ENCODE measurements at places on chromosomes 4 and X.

DNA sequence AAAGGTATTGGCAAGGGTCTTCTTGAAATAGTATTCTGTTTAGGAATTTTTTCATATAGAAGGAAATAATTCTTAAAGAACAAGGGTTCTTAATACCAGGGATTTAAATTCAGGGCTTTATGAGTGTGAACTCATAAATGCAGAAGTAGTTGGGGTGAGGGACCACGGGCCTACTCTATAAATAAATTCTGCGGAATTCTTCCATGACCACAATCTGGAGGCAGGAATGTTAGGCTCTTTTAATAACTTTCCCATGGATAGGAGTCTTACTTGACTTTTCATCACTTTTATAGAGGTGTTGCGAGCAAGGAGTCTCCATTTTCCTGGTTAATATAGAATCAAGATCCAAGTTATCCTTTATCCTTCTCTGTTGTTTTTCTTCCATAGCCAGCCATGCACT lies 76.7 kb upstream of the SLC4A4 start:
- no peak for DNase-seq

GRCh38 chrX:81259714-81260395 lies 58.0 kb downstream of the SH3BGRL start:
- no peak for DNase-seq

DNA sequence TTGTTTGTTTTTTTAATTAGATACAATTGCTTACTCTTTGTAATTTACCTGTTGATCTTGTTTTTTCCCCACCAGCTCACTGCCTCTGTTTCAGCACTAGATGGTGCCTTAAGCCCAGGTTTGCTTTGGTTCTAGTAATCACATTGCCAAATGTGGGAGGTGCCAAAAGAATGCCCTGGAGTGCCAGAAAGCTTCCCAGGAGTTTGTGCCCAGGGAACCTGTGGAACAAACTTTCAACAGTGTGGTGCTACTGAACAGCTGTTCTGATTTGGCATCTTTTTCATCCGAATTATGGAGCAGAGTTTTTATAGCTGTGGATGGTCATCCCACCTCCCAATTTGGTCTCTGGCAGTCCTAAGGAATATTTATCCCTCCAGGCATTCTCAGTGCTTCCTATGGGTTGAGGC lies 1000.7 kb downstream of the STIM2 start:
- DNase-seq, result peak; percentile 13

- DNase-seq, result no peak
Observed at GRCh38 chrX:48883729-48884128, 13.8 kb downstream of the TIMM17B start.

DNA sequence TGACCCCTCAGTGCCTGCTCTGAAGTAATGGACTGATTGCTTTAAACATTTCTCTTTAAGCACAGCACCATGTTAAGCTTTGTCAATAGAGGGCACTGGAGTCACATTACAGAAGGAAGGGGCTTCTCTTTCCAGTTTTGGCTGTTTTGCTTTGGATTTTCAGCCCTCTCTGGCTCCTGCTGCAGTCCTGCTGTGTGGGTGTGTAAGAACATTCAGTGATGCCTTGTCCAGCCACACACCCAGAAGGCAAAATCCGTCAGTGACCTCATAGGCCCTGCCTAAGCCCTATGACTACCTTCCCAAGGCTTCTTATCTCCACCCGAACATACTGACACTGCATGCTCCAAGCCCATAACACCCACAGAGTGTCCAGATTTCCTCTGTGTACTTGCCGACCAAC lies 215.3 kb upstream of the CTSO start:
- DNase-seq, result peak; percentile 14

GRCh38 chr4:138055890-138056289 lies 186.3 kb downstream of the SLC7A11 start:
- no peak for DNase-seq

- no peak for DNase-seq
Observed at GRCh38 chr4:112765317-112765974, 128.5 kb downstream of the LARP7 start.

- DNase-seq, result no peak
Observed at GRCh38 chr4:67131224-67131623, 414.1 kb downstream of the CENPC start.

DNA sequence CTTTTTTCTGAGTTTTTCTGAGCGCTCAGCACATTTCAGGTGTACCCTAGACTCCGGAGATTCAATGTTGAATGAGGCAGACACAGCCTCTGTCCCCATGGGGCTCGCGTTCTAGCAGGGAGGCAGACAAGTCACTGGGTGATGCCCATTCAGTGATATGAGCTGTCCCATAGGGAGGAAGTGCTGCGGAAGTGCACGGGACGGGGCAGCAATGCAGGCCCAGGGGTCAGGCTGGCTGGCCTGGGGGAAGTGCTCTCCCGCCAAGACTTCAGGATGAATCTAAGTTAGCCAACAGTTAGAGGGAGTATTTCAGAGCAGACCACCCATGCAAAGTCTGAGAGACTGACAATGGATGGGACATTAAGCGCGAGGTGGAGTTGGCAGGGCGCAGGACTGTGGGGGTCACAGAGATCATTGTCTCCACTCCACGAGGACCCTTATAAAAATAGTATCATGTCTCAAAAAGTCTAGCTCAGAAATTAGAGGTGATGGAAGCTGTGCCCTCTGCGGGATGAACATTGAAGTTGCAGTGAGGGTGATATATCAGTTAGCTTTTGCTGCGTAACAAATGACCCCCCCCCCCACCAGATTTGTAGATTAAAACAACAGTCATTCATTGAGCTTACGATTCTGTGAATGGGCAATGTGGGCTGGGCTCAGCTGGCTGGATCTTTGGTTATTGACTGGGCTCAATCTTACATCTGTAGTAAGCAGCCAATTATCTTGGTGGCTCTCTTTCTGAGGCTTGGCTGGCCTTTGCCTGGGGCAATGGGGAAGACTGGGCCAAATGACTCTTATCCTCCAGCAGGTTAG lies 16.4 kb downstream of the PSAPL1 start:
- DNase-seq, result no peak

- no peak for DNase-seq
Observed at GRCh38 chrX:134396174-134396573, 63.8 kb upstream of the HPRT1 start.

GRCh38 chr4:8400632-8401325 lies 39.7 kb downstream of the ACOX3 start:
- DNase-seq, result no peak

DNA sequence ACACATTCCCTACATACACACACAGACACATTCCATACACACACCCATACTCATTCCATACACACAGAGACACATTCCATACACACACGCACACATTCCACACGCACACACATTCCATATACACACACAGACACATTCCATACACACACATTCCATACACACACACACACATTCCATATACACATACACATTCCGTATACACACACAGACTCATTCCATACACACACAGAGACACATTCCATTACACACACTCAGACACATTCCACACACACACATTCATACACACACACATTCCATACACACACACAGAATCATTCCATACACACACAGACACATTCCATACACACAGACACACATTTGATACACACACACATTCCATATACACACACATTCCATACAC lies 15.2 kb downstream of the LINC00632 start:
- DNase-seq, result no peak

DNA sequence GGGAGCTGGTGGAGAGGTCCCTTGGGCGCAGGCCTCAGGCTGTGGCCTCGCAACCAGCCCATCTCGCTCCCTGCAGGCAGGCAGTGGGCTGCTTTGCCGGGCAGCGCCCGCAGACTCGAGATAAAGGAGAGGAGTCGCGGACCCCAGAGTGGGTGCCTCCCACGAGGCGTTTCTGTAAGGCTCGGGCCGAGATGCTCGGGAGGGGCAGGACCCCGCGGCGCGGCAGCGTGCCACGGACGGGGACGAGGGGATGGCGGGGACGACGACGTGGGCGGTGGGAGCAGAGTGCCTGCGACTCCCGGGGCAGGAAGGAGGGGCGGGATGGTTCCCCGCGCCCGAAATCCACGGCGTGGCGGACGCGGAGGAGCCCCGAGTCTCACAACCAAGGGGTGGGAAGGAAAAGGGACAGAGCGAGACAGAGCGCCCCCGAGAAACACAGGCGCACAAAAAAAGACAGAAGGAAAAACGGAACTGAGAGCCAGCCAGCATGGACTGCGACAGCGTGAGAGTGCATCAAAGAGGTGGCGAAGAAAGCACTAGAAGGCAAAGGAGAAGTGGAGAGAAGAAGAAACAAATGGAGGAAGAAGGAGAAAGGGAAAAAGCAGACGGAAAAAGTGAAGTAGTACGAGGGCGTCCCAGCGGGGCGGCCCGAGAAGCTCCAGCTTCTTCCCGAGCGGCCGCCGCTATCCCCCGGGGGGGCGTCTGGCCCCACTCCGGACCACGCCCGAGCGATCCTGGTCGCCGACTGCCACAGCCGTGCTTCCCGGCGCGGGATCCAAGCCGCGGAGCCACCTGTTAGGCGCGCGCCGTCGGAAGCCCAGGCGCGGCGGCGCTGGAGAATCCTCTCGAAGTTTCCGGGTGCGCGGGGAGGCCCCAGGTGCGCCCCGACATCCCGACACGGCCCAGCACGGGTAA lies 1.5 kb downstream of the BEND4 start:
- no peak for DNase-seq

- DNase-seq, result no peak
Observed at GRCh38 chrX:27251369-27251768, 211.8 kb downstream of the PPP4R3C start.

GRCh38 chrX:104854188-104854587 lies 288.2 kb downstream of the IL1RAPL2 start:
- no peak for DNase-seq

DNA sequence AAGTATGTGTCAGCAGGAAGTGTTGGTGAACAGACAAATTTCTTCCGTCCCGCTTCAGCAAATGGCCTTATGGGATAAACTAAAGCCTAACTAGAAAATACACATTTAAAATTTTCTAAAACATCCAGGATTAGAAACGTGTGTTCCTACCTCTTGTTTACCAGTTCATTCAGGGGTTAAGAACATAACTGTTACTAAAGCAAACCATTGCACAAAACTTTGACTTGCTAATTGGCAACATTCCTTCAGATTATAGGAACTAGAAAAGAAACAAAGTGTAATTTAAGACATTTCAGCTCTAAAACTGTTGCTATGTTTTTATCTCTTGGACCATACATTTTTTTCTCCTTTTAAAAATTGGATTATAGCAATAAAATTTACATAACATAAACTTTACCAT lies 39.5 kb upstream of the CXCL13 start:
- DNase-seq, result no peak

DNA sequence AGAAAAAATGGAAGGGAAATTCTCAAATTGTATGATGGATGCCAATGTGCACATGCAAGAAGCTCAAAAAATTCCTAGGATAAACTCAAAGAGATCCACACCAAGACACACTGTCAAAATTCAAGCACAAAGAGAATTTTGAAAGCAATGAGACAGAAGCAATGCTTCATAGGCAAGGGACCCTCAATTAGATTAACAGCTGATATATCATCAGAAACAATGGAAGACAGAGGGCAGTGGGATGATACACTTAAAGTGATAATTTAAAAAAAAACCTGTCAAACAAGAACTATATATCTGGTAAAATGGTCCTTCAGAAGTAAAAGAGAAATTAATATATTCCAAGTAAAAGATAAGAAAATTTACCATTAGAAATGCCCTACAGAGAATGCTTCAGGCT lies 306.3 kb upstream of the PCDH7 start:
- no peak for DNase-seq

DNA sequence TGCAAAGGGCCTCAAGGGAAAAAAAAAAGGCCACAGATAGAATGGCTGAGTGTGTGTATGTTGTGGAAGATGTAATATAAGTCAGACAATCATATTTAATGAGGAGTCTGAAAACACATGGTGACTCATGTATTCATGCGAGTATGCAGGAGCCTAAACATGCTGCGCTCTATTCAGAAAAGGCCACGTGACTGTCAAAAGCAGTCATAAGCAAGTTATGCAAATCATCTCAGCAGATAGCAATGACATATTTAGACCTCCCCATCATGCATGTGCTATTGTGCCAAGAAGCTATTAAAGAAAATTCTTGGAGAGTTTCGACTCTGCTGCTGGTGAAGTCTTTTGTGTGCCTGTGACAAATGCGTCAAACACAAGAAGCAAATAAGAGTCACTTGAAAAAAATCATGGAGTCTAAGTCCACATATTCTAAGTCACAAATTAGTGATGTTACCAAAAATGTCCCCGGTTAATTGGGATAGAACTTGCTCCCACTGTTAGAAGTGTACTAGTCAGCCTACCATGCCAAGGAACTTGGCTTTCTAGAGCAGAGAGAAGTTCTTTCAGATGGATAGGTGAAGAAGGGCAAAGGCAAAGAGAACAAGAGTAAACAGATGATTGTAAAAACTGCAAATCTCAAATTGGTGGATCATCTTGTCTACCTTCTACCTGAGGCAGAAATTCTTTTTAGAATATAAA lies 5.0 kb downstream of the LNX1 start:
- DNase-seq, result no peak

DNA sequence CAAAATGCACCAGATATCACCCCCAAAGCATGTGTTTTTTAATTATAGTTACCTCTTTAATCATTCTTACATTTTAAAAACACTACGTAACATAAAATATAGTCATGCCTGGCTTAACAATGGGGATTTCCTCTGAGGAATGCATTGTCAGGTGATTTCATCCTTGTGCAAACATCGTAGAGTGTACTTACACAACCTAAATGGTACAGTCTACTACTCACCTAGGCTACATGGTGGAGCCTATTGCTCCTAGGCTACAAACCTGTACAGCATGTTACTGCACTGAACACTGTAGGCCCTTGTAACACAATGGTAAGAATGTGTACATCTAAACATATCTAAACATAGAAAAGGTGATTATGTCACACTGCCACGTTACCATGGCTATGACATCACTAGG lies 208.6 kb downstream of the SPOCK3 start:
- DNase-seq, result no peak

GRCh38 chr4:24837781-24838180 lies 42.4 kb downstream of the SOD3 start:
- DNase-seq, result no peak
